ENCODE measurements at places on chromosomes 6 and 20.
A peak's percentile ranks its signal among the peaks of the same experiment; 100 is the strongest.

- no peak for DNase-seq
These were observed 22.6 kb downstream of the FERMT1 start for GRCh38 chr20:6100246-6100645.

- no peak for DNase-seq
These were observed 199.8 kb upstream of the POU3F2 start for GRCh38 chr6:98634569-98634968.

DNA sequence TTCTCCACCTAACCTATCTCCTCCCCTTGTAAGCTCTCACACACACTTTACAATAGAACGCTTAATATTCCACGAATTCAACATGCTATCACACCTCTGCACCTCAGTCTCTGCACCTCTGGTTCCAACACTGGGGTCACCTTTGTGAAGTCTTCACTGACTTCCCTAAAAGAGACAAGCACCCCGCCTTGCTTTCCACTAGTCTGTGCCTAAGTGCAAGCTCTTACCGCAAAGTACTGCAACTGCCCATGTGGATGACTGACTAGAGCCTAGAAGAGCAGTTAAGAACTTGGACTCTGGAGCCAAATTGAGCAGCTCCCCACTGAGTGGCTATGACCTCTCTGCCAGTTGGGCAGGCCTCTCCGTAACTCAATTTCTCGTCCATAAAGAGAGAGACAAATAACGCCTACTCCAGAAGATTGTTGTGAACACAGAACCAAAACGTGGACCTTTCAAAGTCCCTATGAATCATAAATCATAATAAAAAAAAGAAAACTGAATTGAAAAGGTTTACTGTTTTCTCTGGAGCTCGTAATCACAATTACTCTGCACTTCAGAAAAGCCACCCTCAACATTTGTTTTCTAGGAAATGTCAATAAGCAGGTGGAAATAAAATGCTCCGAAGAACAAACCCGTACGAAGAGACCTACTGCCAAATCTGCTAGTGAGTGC is 1.2 kb downstream of the IFNGR1 start:
- peak; percentile 25 for DNase-seq

DNA sequence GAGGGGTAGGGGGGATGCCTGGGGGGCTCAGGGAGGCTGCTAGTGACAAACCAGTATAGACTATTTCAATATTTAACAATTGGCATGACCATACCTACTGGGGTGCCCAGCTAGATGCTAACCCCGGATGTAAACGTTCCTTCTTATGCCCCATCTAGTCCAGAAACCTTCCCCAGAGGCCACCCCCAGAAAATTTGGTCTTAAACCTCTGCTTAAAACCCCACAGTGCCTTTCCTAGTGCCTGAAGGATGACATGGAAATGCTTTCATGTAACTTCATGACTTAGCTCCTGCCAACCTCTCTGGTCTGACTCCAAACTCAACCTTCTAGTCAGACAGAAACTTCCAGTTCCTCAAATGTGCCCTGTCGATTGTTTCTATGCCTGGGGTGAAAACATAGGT is 52.0 kb downstream of the JPH2 start:
- no peak for DNase-seq

GRCh38 chr20:11076434-11077105 is 402.8 kb upstream of the JAG1 start:
- no peak for DNase-seq

- no peak for DNase-seq
These were observed 249.2 kb upstream of the RREB1 start for GRCh38 chr6:6858533-6858982.

- DNase-seq: no peak
These were observed 19.9 kb downstream of the TNXB start for GRCh38 chr6:32089082-32089828.

DNA sequence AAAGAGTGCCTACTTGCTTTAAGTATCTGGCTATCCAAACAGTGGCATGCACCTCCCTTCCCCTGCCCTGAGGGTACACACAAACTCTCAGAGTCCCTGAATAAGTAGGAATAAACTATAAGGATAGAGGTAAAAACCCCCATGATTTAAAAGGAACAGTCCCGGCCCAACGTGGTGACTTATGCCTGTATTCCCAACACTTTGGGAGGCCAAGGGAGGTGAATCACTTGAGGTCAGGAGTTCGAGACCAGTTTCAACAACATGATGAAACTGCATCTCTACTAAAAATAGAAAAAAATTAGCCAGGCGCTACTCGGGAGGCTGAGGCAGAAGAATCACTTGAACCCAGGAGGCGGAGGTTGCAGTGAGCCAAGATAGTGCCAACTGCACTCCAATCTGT is 22.2 kb downstream of the SAMHD1 start:
- DNase-seq: peak; percentile 67

- no peak for DNase-seq
These were observed 176.2 kb downstream of the KIF16B start for GRCh38 chr20:16397086-16397485.

GRCh38 chr6:34423254-34423653 is 2.6 kb downstream of the RPS10 start:
- peak; percentile 38 for DNase-seq

GRCh38 chr6:118893064-118893806 is 717 bp upstream of the ASF1A start:
- DNase-seq: peak; percentile 70

- DNase-seq: no peak
These were observed 67.7 kb downstream of the RPP40 start for GRCh38 chr6:4935975-4936680.

- DNase-seq: peak; percentile 56
These were observed 48.6 kb downstream of the SLC2A10 start for GRCh38 chr20:46757754-46758678.

GRCh38 chr6:45566882-45567281 is 189.1 kb upstream of the SUPT3H start:
- DNase-seq: peak; percentile 54

DNA sequence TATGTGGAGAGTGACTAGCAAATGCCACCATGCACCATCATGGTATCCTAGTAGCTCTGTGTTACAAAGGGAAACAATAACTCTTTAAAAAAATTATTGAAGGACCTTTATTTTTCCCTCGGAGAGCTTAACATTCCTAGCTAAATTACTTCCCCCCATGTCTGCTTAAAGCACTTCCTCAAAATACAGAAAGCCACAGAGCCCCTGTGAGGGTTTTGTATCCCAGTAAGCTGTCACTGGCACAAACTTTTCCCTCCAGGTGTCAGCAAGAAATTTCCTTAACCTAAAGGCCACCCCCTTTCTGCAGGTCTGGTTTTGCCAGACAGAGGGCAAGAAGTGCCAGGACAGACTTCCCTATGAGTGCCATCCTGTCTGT is 340.0 kb upstream of the PRDM1 start:
- DNase-seq: no peak

DNA sequence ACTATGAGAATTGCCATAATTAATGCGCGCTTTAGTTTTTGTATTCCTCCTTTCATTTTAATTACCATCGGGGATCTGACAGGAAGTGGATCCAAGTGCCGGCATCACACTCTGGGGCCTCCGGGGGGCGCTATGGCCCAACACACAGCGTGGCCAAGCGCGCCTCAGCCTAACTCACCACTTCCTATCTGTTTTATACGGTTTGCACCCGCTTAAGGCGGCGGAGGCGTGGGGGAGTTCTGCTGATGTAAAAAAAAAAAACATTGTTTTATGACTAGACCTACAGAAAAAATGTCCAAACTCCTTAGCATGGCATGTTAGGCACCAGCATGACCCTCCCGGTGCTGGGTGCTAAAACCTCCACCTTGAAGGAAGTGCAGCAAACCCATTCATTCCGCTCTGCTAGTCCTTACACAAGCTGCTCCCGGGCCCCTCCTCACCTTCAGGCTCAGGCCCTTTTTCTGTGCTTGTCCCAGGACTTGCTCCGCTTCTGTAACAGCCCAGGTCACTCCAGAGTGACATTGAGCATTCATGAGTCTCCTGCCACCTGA is 4.5 kb upstream of the EBF4 start:
- DNase-seq: peak; percentile 47

DNA sequence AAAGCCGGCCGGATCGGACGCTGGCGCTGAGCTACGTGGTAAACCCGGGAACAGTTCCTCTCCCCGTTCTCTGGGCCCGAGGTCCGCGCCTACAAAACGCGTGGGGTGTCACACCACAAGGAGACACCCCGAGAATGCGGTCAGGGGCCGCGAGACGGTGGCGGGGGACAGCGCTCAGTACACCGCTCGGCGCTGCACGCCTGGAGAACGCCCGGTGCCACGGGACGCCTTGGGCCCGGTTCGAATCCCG is 670 bp downstream of the NCOA5 start:
- DNase-seq: no peak

DNA sequence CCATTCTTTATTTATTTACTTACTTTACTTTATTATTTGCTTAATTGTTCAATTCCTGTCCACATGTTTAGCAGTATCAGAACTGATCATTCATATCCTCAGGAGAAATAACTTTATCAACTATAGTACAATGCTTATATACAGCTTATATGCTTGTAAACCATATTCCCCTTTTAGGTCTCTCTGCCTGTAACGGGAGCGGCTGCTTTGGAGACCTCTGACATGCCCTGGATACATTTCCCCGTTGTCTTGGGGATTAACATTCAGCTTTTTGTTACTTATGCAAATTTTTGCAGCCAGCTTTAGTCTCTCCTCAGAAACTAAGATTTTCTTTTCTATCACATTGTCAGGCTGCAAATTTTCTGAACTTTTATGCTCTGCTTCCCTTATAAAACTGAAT is 17.6 kb upstream of the FUT9 start:
- no peak for DNase-seq

DNA sequence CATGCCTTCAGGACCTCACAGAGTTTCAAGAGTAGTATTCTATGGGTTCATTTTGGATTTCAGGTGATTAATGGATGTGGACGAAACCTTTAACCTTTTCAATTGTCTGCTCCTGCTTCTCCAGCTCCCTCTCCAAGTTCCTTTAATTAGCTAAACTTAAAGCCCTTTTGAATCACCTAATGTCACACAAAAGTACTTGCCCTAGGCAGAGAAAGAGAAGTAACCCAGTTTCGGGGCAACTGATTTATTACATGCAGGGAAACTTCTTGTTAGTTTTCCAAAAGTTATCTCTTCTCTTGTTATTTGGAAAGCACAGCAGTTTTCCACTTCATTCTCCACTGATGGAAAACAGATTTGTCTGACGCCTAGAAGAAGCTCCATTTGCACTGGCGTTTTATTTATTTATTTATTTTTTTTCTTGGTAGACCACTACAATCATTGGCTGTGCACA is 407.7 kb upstream of the JARID2 start:
- DNase-seq: no peak
